ENCODE measurements at places on chromosomes 7 and 10.

DNA sequence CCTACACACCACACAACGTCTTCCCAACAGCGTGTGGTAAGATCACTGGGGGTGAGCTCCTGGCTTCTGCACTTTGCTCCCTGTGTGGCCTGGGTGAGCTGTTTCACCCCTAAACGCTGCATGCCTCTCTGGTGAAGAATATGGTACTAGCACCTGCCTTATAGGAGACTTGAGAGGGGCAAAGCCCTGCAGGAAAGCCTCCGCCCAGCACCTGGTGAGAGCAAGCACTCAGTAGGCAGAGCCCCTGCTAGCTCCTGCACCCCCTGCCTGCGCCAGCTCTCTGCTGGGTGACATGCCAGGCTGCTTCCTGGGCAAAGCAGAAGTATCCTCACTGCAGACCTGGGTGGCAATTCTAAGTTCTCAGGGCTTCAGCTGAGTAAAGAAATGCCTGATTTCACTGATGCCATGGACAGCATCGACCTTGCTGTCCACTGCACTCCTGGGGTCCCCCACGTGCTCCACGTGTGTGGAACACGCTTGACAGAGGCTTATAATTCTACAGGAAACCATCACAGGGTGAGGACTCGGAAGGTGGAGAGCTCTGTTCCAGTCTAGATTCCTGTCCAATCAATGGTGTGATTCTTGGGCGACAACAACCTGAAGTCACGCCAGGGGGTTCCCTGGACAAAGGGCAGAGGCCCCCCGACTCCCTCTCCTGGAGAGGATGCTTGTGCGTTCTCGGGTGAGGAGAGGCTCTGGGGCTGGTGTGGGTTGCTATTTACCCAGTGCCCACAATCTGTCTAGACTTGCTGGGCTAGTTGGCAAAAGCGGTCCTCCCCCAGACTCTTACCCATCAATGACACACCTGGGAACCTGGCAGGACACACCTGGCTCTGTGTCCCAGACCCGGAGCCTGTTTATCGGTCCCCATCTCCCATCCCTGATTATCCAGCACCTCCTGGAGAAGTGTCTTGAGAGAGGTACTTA lies 5.0 kb upstream of the CALML5 start:
- peak; percentile 39 for DNase-seq

- DNase-seq: no peak
Measured at GRCh38 chr10:85012305-85012704, 683.9 kb downstream of the CCSER2 start.

- no peak for DNase-seq
Measured at GRCh38 chr10:6231730-6232129, 29.0 kb downstream of the PFKFB3 start.

GRCh38 chr10:4693967-4694366 lies 132.0 kb upstream of the AKR1E2 start:
- DNase-seq: no peak

GRCh38 chr7:12731214-12731656 lies 43.8 kb downstream of the ARL4A start:
- DNase-seq: no peak

- no peak for DNase-seq
Measured at GRCh38 chr7:141844256-141844655, 3.0 kb upstream of the PRSS37 start.

DNA sequence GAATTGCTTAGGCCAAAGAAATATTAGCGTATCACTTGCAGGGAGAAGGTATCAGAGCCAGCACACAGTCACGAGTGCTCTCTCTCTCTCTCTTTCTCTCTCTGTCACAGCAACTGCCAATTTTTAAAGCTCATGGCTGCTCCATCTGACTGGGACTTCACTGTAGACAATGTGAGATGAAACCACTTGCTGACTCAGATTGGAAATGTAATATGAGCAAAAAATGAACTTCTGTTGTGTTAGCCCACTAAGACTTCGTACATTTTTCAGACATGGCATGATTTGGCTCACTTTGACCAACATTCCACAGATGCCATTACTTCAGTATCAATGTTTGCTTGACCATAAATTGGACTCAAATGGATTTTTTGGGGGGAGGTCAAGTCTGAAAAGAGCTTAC lies 68.1 kb downstream of the DGKB start:
- no peak for DNase-seq

DNA sequence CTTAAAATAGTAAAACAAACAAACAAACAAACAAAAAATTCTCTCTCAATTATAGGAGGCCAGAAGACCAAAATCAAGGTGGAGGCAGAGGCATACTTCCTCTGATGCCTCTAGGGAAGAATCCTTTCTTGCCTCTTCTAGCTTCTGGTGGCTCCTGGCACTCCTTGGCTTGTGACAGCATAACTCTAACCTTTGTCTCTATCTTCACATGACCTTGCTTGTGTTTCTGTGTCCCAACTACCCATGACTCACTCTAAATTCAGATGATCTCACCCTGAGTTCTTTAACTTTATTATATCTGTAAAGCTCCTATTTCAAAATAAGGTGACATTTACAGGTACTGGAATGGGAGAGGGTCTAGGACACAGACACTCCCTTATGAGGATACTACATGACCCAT lies 88.3 kb upstream of the ANTXRL start:
- no peak for DNase-seq

GRCh38 chr7:55230014-55230413 lies 135.1 kb upstream of the LANCL2 start:
- no peak for DNase-seq

DNA sequence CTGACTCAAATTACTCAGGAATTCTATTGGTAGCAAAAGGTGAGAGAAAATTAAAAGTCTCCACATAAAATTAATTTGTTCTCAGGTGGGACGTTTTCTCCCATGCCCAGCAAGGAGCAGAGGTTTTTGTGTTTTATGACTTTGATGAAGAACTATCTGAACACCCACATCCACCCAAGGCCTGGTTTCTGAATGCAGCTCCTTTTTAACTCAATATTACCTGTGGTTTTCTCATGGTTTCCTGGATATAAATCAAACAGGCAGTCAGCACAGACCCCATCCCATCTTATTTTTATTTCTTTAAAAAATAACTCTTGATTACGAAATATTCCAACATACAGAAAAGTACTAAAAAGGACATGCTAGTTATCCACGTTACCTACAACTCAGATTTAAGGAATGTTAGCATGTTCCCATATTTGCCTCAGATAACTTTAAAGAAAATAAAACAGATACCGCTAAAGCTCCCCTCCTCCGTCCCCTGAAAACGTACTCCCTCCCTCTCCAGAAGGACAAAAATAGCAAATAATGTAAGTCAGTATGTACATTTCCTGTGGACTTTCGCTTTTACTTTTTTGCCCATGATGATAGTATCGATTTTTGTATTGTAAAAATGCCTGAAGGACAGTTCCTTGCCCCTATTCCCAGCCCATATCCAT lies 43.4 kb downstream of the GLI3 start:
- DNase-seq: no peak

- no peak for DNase-seq
Measured at GRCh38 chr10:51445588-51445987, 253.8 kb downstream of the CSTF2T start.

DNA sequence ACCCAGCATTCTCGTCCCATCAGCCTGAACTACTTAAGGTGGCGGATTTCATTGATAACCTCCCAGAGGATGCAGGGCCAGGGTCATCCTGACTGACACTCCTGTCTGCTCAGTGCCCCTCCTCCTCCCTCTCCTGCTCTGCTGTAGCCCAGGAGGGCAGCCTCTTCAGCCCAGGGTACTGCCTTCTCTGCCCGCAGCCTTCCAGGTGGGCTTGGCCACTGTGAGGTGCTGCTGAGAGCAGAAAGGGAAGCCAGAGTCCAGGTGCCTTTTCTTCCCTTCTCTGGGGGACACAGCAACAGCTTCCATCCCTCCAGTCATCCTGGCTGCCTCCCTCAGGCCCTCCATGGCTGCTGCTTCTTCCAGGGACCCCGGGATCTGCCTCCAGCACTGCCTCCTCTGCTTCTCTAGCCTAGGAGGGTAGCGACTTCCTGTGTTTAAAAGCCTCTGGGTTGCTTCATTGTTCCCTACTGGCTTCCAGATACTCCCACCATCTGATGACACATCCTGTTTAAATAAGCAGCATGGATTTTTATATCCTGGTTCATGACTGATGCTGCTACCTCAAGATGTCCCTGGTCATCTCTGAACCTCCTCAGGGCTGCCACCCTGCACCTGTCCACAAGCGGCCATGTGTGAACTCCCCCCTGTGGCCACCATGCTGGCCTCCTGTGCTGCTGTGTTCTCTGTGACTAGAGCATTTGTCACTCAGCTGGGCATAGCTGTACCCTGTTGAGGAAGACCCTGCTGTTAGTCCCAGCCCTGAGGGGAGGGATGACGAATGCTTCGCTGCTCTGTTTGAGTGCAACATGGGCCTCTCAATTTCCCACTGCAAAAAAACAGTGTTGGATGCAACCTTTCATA lies 55.8 kb downstream of the AKR1C4 start:
- no peak for DNase-seq

DNA sequence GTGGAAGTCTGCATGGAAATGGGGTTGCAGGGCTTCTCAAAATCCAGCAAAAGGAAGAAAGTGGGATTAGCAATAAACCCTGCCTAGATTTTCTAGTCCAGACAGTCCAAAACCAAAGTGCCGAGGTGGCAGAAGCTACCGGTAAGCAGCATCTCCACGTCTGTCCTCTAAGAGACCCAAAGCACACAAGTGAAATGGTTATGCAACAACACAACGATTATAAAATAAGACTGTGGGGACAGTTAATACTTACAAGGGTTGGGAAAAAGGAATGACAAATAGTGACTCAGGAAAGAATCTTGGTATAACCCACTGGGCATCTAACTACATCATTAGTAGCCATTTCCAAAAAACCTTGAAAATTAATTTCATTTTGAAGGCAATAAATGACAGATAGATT lies 24.7 kb downstream of the CREB3L2 start:
- DNase-seq: peak; percentile 17

- DNase-seq: no peak
Measured at GRCh38 chr7:157357129-157358040, 20.6 kb downstream of the DNAJB6 start.

- no peak for DNase-seq
Measured at GRCh38 chr7:135236727-135237126, 3.1 kb downstream of the STRA8 start.

GRCh38 chr10:93471110-93471651 lies 11.0 kb downstream of the MYOF start:
- no peak for DNase-seq

DNA sequence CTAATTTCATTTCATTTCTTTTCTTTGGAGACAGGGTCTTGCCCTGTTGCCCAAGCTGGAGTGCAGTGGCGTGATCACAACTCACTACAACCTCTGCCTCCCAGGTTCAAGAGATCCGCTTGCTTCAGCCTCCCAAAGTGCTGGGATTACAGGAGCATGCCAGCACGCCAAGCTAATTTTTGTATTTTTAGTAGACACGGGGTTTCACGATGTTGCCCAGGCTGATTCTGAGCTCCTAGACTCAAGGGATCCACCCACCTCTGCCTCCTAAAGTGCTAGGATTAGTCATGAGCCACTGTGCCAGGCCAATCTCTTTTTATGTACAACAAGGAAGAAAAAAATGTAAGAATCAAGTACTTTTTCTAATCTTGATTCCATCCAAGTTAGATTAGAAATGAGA lies 10.7 kb upstream of the KMT2E start:
- peak; percentile 88 for DNase-seq

- no peak for DNase-seq
Measured at GRCh38 chr7:100840470-100841100, 11.9 kb upstream of the SLC12A9 start.

GRCh38 chr10:72218726-72219125 lies 2.6 kb upstream of the ASCC1 start:
- no peak for DNase-seq

DNA sequence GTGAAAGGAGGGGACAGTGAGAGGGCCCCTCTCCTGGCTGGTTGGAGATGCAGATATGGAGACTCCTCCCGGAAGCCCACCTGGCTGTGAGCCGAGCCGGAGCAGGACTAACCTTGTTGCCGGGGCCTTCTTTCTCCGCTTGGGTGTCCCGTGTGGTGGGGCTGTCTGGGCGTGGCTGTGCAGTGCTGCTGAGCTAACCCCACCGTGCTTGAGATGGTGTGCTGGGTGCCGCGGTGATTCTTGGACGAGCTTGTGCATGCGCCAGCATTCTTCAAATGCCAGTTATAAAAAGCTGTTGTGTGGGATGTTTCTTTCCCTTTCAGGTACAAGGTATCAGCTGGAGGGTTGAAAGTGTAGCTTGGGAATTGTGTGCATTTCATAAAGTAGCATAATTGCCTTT lies 48.8 kb downstream of the DAGLB start:
- DNase-seq: no peak

- no peak for DNase-seq
Measured at GRCh38 chr10:99530108-99531025, 2.4 kb upstream of the NKX2-3 start.

GRCh38 chr10:122140941-122141623 lies 130.0 kb upstream of the BTBD16 start:
- peak; percentile 98 for DNase-seq

DNA sequence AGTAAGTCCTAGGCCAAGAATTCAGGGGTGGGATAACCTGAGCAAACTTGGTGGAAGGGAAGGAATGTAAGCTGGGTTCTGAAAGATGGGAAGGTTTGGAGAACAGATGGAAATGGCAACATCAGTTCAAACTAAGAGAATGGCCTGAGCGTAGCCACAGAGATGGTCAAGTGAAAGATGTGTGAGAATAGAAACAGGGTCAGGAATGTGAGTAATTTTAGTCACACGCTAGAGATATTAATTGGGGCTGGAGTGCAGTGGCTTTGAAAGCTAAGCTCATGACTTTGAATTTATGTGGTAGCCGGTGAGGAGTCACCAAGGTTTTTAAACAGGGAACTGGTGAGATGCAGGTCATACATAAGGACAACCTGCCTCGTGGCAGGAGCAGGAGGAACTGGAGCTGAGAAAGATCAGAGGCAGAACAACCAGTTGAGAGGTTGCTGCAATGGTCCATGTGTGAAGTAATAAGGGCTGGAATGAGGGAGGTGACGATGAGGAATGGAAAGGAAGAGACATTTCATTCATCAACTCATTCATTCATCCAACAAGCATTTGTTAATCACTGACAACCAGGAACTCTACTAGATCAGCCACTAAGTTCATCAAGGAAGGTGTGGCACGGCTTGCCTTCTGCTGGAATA lies 12.9 kb upstream of the SORBS1 start:
- no peak for DNase-seq

DNA sequence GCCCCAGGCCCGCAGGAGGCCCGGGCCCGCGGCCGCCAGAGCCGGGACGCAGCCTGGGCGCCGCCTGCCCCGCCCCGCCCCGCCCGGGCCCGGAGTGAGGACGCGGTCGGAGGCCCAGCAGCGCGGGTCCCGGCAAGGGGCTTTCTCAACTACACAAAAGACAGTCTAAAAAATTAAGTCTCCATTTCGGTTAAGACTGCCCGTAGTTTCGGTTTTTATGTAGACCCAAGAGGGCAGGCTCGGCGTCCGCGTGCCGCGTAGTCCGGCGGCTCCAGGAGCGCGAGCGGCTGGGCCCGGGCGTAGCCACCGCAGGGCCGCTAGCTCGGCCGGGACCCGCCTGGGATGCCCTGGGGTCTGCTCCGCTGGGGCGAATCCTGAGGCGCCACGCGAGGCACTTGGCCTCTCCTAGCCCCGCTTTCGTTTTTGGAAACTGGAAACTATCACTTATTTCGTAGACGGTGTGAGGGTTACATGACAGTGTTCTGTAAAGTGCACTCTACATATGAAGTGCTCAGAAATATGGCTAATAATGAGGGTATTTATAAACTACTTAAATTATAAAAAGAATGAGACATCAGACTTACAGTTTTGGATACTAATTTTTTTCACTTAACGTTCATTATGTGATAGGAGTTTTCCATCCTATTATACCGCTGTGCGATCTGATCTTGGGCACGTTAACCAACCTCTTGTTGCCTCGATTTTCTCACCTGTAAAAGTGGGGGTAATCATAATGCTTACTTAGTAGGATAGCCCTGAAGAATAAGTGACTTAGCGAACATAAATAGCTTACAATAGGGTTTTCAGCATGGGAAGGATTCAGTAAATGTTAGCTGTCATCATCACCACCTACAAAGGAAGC lies 573 bp downstream of the BLVRA start:
- DNase-seq: no peak
